Pulmonary artery endothelial cell (primary cell): ENCODE measurements at places on chromosomes 2 and 18. TPM values are rescaled to one million over a fixed set of nuclear protein-coding genes. Genes with fewer than 3 reads are reported as not detected.

DNA sequence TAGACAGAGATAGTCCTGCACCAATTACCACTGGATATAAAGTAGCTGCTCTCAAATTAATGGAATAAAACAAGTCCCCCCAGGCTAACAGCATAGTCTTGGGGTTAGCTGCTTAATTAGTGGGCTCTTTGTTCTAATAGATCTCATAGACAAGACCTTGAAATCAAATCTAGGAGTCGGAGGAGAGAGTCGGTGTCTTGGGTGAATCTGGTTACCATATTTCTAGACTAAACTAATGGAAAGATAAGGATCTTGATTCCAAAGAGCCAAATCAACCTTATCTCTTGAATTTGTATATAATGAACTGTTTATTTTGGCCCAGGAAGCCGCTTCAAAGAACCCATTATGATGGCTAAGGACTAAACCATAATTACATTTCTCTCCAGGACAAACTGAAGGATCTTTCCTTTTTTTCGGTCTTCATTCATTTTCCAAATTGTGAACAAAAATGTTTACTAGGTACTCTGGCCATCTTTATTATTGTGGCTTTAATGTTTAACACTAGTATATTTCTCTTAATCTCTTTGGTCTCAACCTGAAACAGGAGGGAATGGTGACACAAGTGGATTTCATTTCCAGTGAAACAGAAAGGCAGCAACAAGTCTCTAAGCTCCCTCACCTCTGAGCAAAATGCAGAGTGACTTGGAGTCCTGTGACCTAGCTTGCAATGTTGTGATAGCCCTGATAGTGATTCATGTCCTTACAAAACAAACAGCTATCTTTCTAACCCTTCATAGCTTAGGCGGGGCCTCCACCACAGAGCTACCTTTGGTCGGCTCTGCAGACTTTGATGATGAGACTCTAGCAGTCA lies 137.9 kb upstream of the PARD3B start:
- DNase-seq: no peak

DNA sequence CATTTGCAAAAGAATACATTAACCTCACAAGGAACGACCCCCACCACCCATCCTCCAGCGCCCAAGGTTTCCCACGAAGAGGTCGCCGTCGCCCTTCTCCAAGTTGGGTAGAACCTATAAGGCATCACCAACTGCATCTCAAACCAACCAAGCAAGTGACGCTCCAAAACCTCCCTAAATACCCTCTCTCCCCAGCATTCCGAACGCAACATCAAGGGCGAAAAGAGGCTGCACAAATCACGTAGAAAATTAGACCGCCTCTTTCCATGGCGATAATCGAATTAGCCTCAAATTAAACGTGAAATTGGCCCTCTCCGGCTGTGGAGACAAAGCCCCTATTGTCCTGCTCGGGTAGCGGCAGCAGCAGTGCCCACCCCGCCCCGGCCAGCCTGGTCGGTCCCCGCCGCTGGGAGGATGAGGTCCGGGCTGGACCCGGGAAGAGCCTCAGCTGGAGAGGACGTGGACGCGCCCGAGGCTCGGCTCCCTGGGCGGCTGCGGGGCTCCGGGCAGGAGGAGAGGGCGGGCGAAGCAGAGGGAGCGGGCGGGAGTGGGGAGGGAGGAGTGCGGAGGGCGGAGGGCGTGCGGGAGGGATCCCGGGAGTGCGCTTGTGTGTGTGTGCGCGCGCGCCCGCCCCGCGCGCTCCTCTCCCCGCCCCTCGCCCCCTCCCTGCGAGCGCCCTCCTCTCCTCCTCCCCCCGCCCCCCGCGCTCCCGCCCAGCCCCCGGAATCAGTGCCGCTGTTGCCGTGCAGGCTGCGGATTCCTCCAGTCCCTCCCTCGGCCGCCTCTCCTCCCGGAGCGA lies at the start of gene SPTBN1:
SPTBN1 (plus strand) TSS at position 765 of the 799 bp plus-strand sequence. CDS start 70,092 bp downstream, outside the sequence.
- peak; percentile 77 for DNase-seq

- DNase-seq: no peak
Measured at GRCh38 chr2:192413812-192414681, 219.3 kb upstream of the TMEFF2 start.

- DNase-seq: no peak
Measured at GRCh38 chr2:23480957-23481797, 96.2 kb downstream of the KLHL29 start.

DNA sequence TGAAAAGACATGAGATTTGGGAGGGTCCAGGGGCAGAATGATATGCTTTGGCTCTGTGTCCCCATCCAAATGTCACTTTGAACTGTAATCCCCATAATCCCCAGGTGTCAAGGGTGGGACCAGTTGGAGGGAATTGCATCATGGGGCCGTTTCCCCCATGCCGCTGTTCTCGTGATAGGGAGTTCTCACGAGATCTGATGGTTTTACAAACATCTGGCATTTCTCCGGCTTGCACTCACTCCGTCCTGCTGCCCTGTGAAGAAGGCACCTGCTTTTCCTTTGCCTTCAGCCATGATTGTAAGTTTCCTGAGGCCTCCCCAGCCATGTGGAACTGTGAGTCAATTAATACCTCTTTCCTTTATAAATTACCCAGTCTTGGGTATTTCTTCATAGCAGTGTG lies 51.4 kb downstream of the LPIN1 start:
- no peak for DNase-seq

DNA sequence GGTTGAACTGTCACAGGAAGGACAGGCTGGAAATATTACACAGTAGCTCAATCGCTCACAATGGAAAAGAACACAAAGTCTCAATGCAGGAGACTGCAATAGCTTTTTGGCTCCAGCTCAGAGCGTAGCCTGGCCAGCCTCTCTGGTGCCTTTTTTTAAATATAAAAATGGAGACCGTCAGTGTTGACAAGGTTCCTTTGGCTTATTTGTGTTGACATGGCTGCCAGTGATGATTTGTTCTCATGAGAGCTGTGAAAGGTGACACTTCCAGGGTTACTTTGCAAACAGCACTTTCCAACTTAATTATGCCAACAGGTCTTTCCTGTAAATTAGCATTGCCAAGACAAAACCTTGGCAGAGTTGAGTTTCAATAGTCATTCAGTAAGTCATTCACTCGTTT lies 70.8 kb downstream of the KCNE4 start:
- no peak for DNase-seq

Gene DES
- not detected in 2 replicates for total RNA-seq
